T-helper 17 cell (primary cell): ENCODE measurements at places on chromosomes 2 and 18.
A peak's percentile ranks its signal among the peaks of the same experiment; 100 is the strongest.

DNA sequence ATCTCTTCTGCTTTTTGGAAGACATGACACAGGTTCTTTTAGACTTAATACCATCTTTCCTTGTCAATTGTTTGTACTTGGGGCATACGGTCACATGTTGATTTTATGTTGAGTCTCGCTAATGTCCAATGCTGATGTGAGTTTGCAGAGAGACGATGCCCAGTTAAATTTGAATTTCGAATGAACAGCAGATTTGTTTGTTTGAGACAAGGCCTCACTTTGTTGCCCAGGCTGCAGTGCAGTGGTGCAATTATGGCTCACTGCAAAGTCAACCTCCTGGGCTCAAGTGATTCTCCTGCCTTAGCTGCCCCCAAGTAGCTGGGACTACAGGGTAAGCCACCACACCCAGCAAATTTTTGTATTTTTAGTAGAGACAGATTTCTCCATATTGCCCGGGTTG is 473.5 kb downstream of the RIT2 start:
- no peak for DNase-seq

- no peak for DNase-seq
These were observed 387.8 kb downstream of the CDH7 start for GRCh38 chr18:66138642-66139041.

DNA sequence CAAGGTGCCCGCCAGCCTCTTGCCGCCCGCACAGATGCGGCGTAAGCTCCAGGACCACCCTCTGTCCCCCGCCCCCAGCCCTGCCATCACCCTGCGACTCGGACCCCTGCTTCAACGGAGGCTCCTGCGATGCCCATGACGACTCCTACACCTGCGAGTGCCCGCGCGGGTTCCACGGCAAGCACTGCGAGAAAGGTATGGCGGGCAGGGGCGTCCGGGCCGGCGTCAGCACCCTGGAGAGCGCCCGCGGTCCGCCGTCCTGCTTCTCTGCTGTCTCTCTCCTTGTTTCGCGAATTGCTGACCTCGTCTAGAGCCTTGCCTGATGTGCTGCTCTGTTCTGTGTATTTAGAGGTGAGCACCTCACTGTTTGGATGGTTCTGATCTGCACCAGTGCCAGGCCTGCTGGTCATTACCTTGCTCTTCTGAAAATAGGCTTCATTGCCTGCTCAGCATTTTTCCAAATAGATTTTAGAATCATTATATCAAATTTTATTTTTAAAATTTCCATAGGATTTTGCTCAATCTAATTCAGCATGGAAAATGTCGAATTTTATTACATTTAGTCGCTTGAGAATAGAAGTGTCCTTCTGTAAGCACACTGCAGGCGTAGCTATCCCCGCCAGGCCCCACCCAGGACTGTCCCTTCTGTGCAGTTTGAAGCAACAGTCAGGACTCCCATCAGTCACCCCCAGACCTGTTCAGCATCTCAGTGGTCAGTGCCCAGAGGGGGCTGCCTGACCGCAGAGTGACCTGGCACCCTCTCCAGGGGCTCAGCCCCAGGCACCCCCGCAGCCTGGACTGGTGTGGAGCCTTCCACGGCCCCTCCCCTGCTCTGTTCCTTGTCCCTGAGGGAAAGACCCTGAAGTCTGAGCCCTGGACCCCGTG is 51.6 kb downstream of the SNED1 start:
- DNase-seq: peak; percentile 9

GRCh38 chr18:67969458-67969857 is 452.9 kb upstream of the DSEL start:
- DNase-seq: no peak

- DNase-seq: no peak
These were observed 11.3 kb upstream of the KCNS3 start for GRCh38 chr2:17867133-17867532.

- no peak for DNase-seq
These were observed 58.2 kb upstream of the HDAC4 start for GRCh38 chr2:239459056-239459455.

DNA sequence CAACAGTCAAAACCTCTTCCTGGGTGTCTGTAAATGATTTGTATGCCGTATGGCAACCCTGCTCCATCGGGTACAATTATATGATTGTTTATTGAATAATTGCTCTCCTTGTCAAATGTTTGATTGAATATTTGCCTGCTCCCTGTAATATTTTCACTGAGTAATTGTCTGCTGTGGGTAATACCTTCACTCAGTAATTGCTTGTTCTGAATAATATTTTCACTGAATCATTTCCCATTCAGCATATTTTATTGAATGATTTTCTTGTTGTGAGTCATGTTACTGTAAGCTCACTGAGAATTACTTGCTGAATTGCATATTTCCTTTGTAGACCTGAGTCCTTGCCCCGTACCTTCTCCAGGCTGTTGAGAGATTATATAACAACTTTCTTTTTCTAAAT is 535.2 kb downstream of the METTL4 start:
- no peak for DNase-seq

DNA sequence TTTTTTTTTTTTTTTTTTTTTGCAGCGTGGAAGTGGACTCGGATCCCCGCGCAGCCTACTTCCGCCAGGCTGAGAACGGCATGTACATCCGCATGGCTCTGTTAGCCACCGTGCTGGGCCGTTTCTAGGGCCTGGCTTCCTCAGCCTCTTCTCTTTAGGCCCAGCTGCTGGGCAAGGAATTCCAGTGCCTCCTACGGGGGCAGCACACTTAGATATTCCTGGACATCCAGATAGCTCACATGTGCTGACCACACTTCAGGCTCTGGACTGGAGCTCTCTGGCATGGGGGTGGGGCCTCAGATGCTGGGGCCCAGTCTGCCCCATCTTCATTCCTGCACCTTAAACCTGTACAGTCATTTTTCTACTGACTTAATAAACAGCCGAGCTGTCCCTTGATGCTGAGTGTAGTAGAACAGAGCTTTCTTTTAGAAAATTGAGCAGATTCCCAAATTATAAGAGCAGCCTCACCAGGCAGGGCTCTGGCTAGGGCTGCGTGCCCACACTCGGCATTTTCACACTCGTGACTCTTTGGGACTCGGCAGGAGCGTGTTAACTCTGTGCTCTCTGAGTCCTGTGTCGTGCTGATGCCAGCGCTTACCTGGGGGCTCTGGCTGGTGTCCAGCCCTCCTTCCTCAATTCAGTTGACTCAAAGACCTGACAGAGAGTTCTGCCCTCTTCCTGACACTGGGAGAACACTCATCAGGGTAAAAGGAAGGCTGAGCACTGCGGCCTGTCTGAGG is 19.3 kb downstream of the SLC30A3 start:
- no peak for DNase-seq

- DNase-seq: no peak
These were observed 9.0 kb downstream of the PTPRM start for GRCh38 chr18:7576077-7576476.

GRCh38 chr2:196927376-196928225 is 1.1 kb upstream of the PGAP1 start:
- no peak for DNase-seq

GRCh38 chr2:152456262-152456661 is 121.3 kb downstream of the FMNL2 start:
- no peak for DNase-seq
